Kidney tubule cell (primary cell): ENCODE measurements at places on chromosomes 16 and 17.

DNA sequence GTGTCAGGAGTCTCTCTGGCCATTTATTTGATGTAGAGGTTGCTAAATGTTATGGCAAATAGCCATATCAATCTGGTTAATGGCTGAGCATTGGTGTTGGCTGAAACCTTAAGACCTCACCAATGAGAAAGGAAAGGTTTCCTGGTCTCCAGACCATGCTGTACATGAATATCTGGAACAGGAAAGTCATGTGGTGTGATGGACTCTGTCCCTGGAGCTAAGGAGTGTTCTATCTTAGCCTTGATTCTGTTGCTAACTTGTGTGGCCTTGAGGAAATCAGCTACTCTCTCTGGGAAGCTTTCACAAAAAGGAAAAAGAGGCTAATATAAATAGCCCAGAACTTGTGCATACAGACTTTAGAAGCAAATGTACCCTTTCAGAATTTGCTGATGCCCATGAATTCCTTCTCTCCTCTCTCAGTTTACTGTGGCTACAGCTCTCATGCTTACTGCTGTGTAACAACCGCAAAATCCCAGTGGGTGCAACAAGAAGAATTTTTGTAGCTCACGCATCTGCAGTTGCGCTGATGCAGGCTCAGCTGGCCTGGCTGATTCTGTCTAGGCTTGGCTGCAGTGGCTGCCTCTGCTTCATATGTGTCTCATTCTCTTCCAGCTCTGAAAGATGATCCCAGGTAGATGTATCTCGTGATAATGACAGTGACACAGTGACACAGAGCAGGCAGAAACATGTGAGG is 287.5 kb downstream of the NPIPA8 start:
- no peak for DNase-seq

- no peak for DNase-seq
Measured at GRCh38 chr17:6666557-6666956, 15.0 kb downstream of the C17orf100 start.

DNA sequence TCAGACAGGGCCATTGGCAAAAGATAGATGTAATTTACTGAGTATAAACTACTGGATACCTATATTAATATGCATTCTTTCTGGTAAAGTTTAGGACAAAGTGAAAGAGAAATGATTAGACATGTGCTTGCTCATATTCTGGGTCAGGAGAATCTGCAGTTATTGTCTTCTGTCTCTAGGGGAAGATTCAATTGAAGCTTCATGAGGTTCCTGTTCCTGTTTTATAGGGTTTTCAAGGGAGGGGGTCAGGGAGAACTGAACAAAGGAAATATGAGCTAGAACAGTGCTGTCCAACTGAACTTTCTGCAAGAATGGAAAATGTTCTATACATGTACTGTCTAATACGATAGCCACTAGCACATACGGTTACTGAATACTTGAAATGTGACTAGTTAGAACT is 59.3 kb upstream of the CORO6 start:
- DNase-seq, result no peak

GRCh38 chr16:64704386-64704785 is 417.5 kb downstream of the CDH11 start:
- no peak for DNase-seq

DNA sequence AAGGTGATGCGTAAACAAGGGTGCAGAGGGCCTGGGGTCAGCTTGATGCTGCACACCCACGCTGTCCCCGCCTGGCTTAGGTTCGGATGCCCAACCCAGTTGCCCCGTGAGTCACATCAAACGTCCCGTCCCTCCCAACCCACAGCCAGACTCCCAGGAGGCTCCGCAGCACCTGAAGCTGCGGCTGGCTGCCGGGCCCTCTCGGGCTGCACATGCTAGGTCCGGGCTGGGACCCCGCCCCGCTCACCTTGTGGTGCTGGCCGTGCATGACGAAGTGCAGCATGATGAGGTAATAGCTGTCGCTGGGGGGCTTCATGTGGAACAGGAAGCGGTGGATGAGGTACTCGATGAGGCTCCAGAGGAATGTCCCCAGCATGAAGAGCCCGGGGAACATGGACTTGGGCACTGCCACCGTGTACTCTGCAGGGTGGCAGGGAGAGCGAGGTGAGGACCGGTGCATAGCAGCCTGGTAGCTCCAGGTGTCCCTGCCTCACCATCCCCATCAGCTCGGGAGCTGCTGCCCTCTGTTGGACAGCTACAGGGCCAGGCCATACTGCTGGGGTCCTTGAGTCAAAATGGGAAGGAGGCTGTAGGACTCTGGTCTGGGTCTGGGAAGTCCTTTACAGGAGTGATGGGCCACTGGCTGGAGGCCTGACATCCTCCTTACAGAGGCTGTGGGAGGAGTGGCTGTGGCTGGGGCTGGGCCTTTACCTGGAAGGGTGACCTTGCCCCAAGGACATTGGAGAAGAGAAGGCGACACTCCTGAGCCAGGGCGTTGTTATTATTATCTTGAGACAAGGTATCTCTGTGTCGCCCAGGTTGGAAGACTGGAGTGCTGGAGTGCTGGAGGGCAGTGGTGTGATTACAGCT is 18.3 kb upstream of the MLKL start:
- DNase-seq, result no peak
